NCI-H2029 treated with DMSO at 0.1 percent for 48 hours (cell line): ENCODE measurements at places on chromosomes 1 and 21.

GRCh38 chr1:89758156-89758555 is 62.7 kb upstream of the LRRC8D start:
- DNase-seq, result no peak

DNA sequence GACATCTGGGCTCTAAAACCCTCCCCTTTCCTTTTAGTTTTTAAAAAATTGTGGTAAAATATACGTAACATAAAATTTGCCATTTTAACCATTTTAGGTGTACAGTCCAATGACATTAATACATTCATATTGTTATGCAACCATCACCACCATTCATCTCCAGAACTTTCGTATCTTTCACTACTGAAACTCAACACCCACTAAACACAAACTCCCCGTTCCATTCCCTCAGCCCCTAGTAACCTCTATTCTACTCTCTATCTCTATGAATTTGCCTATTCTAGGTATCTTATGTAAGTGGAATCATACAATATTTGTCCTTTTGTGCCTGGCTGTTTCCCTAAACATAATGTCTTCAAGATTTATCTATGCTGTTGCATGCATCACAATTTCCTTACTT is 19.4 kb upstream of the TTC4 start:
- no peak for DNase-seq

DNA sequence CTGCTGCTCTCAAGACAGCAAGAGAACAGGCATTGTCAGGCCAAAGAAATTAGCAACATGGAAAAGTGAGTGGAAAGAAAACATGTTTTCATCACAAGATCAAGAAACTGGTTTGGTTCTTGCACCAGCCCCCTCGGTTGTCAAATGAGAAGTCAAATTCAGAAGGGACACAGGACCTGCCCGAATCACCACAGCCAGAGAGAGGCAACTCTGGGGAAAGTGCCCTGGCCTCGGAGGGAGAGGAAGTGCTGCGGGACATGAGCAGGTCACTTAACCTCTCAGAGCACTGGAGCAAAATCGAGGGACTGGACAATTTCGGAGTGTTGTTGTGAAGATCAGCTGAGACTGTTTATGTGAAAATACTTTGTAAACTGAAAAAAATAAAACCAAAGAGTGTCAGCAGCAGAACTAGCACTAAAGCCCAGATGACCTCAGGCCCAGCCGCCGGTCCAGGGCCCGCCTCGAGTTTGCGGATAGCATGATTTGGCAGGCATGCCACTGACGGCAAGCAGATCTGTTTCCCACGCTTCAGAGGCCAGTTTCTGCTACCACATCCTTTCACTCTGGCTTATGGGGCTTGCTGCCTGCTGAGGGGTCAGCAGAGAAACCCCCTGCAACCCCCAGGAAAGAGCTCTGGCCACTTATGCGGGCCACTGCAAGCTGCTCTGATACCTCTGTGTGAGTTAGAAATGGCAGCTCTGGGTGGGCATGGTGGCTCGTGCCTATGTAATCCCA is 32.1 kb downstream of the CD247 start:
- no peak for DNase-seq

- no peak for DNase-seq
Observed at GRCh38 chr1:94271373-94271772, 34.0 kb upstream of the ARHGAP29 start.

GRCh38 chr1:199756066-199756465 is 271.4 kb upstream of the NR5A2 start:
- no peak for DNase-seq

DNA sequence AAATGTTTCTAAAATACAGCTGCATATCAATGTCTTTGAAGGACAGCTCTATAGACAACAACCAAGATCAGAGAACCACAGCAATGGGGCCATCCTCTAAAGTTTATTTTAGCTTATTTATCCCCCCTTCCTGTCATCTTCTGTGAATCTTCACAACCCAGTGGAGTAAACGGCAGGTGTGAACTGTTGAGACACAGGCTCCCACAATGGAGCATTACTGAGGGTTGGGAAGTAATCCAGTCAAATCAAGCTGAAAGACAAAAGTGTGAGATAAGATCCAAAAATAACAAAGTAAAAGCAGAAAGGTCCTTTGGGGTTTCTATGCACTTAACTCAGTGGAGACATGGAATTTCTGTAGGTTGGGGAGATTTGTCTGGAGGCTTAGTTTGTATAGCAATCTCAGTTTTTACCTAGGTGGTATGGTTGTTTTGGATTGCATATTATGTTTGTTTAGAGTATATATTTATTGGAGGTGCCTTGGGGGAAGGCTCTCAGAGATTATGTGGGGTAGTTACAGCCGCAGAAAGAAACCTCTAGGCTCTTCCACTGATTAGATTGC is 286.9 kb upstream of the ADGRL2 start:
- no peak for DNase-seq

DNA sequence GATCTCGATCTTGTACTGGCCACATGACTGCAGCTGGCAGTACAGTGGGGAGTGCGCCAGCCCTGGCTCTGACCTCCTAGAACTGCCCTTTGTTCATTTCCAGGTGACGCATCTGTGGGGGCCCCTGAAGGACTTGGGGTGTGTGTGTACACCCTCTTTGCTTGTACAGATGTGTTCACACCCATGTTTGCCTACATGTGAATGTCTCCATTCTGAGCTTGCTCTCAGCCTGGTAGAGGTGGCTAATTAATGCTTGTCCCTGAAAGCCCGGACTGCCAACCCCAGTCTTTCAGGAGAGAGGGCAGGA is 19.8 kb downstream of the TNFRSF1B start:
- DNase-seq, result no peak

DNA sequence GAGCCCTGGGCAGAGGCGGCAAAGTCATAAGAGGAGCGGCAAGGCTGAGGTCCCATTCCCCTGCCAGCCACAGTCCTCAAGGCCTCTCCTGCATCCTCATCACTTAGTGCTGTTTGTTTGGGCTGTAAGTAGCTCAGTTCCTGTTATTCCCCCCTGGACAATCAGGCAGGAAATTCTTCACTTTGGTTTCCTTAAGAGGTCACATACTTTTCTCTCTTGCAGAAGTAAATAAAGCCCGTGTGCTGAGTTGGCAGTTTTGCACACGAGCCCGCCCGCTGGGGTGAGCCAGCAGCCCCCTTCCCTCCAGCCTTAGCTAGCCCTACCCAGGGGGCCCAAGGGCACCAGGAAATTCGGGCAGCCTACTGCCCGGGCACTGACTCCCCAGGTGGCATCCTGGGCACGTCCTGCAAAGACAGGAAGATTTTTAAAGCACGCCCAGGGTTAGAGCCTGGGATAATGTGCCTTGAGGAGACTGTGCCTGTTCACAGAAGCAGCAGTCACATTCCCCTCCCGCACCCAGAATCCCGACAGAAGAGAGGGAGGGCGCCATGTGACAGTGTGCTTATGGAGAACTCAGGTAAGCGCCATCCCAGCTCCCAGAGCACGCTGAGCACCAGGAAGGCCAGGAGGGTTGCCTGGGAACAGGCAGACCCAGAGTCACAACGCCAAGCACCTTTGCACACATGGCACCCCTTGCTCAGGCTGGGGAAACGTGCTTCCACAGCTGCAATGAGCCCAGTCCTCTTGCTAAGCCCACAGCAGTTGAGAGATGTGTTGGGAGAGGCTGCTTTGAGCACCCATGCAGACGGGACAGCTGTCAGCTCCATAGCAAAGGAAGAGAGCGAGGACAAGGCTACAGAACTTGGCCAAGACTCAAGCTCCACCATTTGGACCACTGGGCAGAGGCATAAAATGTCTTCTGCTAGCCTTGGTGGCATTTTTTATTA is 144.5 kb upstream of the TMEM51 start:
- no peak for DNase-seq

GRCh38 chr1:245695211-245695610 is 540.4 kb downstream of the KIF26B start:
- DNase-seq, result no peak

DNA sequence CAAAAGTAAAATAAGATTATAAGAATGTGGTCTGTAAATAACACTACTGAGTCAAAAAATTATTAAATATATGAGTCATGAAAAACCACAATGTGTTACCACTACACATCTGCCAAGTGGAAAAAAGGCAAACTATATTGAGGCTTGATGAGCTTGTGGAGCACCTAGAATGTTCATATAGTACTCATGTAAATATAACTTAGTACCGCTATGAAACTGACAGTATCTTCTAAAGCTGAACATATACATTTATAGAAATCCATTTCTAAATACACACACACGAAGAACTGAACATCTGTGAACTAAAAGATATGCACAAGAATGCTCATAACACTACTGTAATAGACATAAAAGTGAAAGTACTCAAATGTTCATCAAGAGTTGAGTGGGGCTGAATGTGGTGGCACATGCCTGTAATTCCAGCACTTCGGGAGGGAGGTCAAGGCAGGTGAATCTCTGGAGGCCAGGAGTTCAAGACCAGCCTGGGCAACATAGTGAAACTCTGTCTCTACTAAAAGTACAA is 18.5 kb upstream of the GBP3 start:
- DNase-seq, result no peak

- peak; percentile 85 for DNase-seq
Observed at GRCh38 chr1:67004176-67004575, 49.8 kb downstream of the SLC35D1 start.

DNA sequence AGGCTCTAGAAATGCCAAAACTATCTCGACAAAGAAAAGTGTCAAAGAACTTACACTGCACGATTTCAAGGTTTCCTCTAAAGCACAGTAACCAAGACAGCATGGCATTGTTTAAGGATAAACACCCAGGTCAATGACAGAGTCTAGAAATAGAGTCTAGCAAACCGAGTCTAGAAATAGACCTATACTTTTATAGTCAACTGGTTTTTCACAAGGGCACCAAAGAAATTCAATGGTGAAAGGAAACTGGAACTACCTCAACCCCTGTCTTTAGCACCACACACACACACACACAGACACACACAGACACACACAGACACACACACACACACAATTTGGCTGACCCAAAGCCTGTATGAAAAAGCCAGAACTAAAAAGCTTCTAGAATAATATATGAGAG is 67.1 kb upstream of the PGBD5 start:
- no peak for DNase-seq

DNA sequence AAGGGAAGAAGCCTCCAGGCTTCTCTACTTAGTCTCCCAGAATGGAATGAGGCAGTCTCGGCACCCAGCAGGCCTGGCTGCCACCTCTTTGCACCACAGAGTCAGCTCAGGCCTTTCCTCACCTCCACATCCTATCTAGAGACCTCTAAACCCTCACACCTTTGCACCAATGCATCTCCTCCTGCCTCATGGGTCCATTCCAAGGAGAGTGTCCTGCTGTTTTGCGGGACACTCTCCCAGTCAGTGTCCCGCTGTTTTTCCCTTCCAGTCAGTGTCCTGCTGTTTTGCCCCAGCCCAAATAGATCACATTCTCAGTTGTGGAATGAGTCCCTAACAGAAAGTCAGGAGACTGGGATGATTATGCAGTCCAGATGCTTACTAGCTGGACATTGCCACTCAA is 185.6 kb upstream of the CAMK1G start:
- DNase-seq, result no peak

DNA sequence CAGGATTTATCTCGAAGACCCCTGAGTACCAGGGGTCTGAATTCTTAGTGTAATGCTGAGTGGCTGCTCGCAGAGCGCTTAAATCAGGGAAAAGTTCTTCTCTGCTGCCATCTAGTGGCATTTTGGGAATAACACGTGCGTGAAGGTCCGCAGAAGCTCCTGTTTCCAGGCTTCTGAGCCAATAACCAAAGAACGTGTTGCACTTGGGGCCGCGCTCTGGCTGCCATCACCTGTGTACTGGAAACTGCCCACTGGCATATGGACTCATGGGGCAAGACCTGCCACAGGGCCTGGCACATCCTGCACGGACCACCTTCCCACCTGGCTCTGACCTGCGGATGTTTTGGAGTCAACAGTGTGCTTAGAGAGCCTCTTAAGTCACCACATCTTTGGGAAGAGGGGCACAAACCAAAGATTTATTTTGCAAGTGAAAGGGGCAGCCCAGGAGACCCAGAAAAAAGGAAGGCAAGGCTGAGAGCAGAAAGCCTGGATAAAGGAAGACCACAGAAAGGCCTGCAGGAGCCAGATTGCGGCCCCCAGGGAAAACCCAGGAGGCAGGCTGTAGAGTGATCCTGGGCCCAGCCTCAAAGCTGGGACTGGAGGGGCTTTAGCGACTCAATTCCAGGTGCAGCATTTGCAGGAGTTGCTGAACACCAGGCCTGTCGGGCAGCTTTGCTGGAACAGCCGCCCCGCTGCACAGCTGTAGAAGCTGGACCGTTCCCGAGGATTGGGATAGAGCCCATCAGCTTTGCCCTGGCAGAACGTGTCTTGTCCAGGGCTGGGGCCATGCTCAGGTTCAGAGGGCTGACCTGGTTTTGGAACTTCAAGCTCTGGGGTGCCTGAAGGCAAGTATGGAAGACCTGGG is 13.0 kb downstream of the CHIT1 start:
- peak; percentile 30 for DNase-seq

GRCh38 chr1:100752791-100753190 is 33.2 kb downstream of the VCAM1 start:
- DNase-seq, result no peak

- DNase-seq, result no peak
Observed at GRCh38 chr1:46301406-46301807, 2.0 kb downstream of the LRRC41 start.

GRCh38 chr21:26563856-26564503 is 9.1 kb downstream of the CYYR1 start:
- no peak for DNase-seq

DNA sequence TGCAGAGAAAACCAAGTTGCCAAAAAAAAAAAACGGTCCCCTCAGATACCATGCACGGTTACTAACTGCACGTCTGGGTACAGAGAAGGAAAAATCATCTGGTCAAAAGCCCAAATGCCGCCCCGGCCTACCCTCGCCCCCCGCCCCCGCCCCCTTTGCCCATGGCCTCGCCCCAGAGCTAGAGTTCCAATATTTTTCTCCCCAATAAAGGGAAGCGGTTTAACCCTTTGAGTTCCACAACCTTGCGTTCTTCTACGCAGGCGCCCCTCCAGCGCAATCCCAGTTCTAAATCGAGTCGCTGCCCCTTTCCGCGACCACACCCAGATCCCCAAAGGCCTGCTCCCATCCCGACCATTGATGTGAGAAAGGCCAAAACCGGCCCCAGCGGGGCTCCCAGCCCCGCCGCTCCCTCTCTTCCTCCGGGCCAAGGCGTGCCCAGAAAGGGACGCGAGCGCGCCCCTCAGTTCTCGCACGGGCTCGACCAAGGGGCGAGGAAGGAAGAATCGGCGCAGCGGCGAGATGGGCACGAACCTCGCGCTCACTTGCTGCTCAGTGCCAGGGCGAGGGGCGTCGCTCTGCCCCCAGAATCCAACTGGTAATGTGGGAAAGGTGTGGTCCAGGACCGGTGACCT is 797 bp downstream of the WDR47 start:
- DNase-seq, result no peak

- DNase-seq, result no peak
Observed at GRCh38 chr1:23101101-23101827, 67.4 kb downstream of the LUZP1 start.
